ENCODE measurements at places on chromosomes 5 and 9.

DNA sequence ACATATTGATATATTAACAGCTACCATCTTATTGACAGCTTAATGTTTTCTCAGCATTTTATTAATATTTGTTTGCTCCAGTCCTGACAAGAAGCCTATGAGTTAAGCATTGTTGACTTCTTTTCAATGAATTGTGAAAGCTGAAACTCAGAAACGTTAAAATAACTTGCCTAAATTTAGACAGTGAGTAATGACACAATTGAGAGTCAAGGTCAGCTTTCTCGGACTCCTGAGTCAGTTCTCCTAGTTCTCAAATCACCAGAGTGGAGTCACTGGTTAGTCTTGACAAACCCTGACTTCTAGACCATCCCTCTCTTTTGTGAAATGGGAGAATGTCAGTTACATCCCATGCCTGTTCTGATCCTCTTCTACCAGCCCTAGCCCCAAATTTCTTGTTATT lies 222.7 kb upstream of the ACO1 start:
- no peaks in the 10 kb centered on the region for H3K4me1 ChIP-seq
- no peak for DNase-seq
- H3K36me3 ChIP-seq, result no peaks in the 10 kb centered on the region
- no peak overlapping the region for H3K4me3 ChIP-seq

GRCh38 chr5:38071831-38072694 lies 186.3 kb upstream of the EGFLAM start:
- no peak overlapping the region for H3K27ac ChIP-seq
- H3K36me3 ChIP-seq, result no peaks in the 10 kb centered on the region
- no peaks in the 10 kb centered on the region for H3K27me3 ChIP-seq
- H3K4me3 ChIP-seq, result no peak overlapping the region
- no peak for DNase-seq

DNA sequence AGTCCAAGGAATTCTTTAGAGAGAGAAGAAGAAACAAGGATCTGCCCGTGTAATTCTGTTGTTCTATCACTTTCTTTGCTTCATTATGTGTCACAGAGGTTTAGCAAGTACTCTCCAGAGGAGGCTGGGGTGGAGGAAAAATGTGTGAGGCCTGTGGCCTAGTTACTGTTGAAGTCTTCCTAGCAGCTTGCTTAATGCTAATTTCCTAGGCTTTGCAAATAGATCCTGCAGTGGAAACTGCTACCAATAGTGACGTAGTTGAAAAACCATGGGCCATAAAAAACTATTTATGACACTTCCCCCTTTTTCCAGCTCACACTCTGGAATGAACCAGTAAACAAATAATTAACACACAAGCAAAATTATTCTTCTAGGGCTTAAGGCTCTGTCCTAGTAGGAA lies 27.0 kb upstream of the C9orf72 start:
- no peaks in the 10 kb centered on the region for H3K36me3 ChIP-seq
- H3K4me3 ChIP-seq, result no peak overlapping the region
- peak overlapping the region; percentile 23 for H3K27ac ChIP-seq
- H3K4me1 ChIP-seq, result no peaks in the 10 kb centered on the region

DNA sequence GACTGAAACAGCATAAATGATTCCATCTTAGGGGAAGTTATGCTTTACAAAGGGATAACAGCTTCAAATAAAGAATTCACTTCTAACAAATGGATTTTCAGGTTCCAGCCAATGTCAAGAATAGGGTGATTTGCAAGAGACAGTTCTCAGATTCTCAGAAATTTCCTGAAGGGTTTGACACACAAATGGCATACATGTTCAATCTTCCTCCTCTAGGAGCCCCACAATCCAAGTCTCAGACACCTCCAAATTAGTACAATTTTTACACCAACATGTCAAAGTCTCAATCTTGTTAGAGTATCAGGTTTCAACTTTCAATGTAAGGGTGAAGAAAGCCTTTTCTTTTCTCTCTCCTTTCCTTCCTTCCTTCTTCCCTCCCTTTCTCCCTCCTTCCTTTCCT lies 996.6 kb downstream of the TLE1 start:
- no peaks in the 10 kb centered on the region for H3K27me3 ChIP-seq
- no peak overlapping the region for H3K27ac ChIP-seq
- DNase-seq, result no peak
- H3K36me3 ChIP-seq, result no peaks in the 10 kb centered on the region
- H3K4me3 ChIP-seq, result no peak overlapping the region

DNA sequence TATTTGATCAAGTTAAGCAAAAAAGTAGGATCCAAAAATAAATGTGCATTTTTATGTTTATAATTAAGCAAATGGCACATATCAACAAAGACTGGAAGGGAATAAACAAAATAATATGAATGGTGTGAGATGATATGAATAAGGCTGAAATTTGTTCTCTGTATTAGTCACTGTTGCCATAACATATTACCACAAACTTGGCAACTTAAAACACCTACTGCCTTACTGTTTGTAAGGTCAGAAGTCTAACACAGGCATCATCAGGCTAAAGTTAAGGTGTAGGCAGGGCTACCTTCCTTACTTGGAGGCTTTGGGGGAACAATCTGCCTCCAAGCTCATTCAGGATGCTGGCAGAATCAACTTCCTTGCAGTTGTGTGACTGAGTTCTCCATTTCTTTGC lies 19.3 kb downstream of the PGGT1B start:
- H3K27ac ChIP-seq, result no peak overlapping the region
- no peaks in the 10 kb centered on the region for H3K27me3 ChIP-seq

- H3K4me3 ChIP-seq, result no peak overlapping the region
- no peaks in the 10 kb centered on the region for H3K27me3 ChIP-seq
- no peak for DNase-seq
Measured at GRCh38 chr9:135736272-135736978, 34.4 kb downstream of the KCNT1 start.

- H3K36me3 ChIP-seq, result no peaks in the 10 kb centered on the region
- no peak for DNase-seq
- H3K4me3 ChIP-seq, result no peak overlapping the region
- no peaks in the 10 kb centered on the region for H3K4me1 ChIP-seq
Measured at GRCh38 chr5:144328980-144329379, 158.3 kb downstream of the KCTD16 start.

DNA sequence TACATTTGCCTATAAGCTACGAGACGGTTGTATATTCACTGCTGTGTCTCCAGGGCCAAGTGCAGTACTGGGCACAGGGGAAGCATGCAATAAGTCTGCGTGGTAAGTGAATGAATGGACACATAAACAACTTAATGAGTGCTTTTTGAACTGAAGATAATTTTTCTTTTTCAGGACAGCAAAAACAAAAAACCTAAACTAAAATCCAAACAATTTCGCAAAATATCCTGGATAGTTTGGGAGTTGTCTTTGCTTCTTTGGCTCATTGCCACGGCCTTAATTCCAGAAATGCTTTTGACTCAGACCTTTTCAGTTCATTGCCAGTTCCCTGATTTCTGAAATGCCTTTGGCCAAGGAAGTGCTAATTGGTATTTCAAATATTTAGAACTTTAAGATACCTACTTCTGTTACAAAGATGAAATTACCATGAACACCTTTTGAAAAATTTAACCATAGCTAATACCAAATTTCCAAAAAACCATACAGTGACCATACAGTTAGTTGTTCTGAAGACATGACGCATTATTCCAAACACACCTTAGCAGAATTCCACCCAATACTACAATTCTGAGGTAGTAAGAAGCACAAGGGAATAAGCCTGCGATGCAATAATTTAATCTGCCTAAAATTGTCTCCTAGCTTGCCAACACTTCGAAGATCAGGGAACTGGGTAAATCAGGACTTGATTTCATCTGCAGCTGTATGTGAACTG lies 42.8 kb downstream of the TEK start:
- no peak overlapping the region for H3K27ac ChIP-seq
- H3K36me3 ChIP-seq, result no peaks in the 10 kb centered on the region
- DNase-seq, result no peak
- no peaks in the 10 kb centered on the region for H3K27me3 ChIP-seq
- H3K4me3 ChIP-seq, result no peak overlapping the region
- peaks cover 2% of the 10 kb centered on the region for H3K4me1 ChIP-seq

- no peaks in the 10 kb centered on the region for H3K27me3 ChIP-seq
- H3K4me1 ChIP-seq, result no peaks in the 10 kb centered on the region
- no peak overlapping the region for H3K27ac ChIP-seq
- no peaks in the 10 kb centered on the region for H3K36me3 ChIP-seq
- no peak overlapping the region for H3K4me3 ChIP-seq
- DNase-seq, result no peak
Measured at GRCh38 chr5:42628821-42629220, 127.8 kb upstream of the CCDC152 start.

DNA sequence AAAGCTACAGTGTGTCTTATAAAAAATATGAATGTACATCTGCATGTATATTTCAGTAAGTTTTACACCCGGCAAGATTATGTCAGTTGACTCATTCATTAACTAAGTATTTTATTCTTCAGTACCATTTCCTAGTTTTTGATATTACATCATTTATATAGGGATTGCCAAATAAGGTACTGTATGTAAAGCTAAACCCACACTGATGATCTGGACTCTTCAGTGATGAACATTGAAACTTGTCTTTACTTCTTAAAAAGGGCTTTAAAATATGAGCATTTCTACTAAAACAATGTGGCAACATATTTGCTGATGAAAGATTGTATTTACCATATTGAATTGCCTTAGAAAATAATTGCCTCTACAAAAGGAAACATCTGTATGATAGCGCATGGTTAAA lies 151.8 kb upstream of the TLX3 start:
- H3K27me3 ChIP-seq, result no peaks in the 10 kb centered on the region
- no peaks in the 10 kb centered on the region for H3K36me3 ChIP-seq
- H3K4me3 ChIP-seq, result no peak overlapping the region
- no peak overlapping the region for H3K27ac ChIP-seq
- no peaks in the 10 kb centered on the region for H3K4me1 ChIP-seq

- no peaks in the 10 kb centered on the region for H3K36me3 ChIP-seq
- no peak for DNase-seq
- no peak overlapping the region for H3K27ac ChIP-seq
- H3K4me1 ChIP-seq, result no peaks in the 10 kb centered on the region
Measured at GRCh38 chr5:142922223-142922952, 152.2 kb downstream of the ARHGAP26 start.

- H3K36me3 ChIP-seq, result no peaks in the 10 kb centered on the region
- H3K27ac ChIP-seq, result peak overlapping the region; percentile 96
- peak overlapping the region; percentile 81 for H3K4me3 ChIP-seq
Measured at GRCh38 chr5:77774981-77775789, 954 bp downstream of the TBCA start.

DNA sequence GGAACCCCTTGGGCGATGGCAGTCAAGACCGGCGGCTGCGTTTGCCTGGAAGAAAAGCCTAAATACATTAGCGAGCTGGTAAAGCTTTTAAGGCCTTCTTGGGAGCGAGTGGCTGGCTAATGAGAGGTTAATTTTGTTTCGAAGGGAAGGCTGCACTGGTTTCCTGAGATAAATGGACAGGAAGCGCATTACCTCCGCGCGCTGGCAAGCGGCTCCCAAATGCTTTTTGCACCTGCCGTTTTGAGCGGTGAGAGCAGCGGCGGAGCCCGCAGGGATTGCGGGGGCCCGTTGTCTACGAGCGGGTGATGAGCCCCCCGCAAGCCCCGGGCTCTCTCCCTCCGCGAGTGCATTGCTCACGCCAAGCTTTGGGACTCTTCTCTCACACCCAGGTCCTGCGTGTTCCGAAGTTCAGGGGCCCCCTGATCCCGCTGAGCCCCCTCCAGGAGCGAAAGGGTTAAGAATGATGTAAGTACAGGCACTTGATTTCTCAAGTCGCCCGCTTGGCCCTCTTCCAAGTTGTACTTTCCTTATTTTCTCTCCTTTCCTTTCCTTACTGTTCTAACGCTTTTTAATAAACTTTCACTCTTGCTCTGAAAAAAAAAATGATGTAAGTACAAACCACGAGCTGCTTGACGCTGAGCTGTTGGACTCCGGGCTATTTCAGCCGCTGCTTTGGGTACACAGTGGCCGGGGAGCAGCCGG lies 3.1 kb upstream of the RGMB start:
- peaks cover 12% of the 10 kb centered on the region for H3K4me1 ChIP-seq
- H3K4me3 ChIP-seq, result peak overlapping the region; percentile 87
- no peaks in the 10 kb centered on the region for H3K27me3 ChIP-seq
- no peak for DNase-seq
- no peaks in the 10 kb centered on the region for H3K36me3 ChIP-seq
- peak overlapping the region; percentile 75 for H3K27ac ChIP-seq

GRCh38 chr5:52895572-52896413 lies 93.4 kb upstream of the ITGA2 start:
- H3K27me3 ChIP-seq, result no peaks in the 10 kb centered on the region
- no peaks in the 10 kb centered on the region for H3K36me3 ChIP-seq
- DNase-seq, result no peak
- peaks cover 25% of the 10 kb centered on the region for H3K4me1 ChIP-seq
- H3K27ac ChIP-seq, result peak overlapping the region; percentile 83
- H3K4me3 ChIP-seq, result no peak overlapping the region

- no peak overlapping the region for H3K4me3 ChIP-seq
- H3K27ac ChIP-seq, result no peak overlapping the region
- H3K4me1 ChIP-seq, result no peaks in the 10 kb centered on the region
Measured at GRCh38 chr5:176687881-176688280, 40.6 kb downstream of the TSPAN17 start.

DNA sequence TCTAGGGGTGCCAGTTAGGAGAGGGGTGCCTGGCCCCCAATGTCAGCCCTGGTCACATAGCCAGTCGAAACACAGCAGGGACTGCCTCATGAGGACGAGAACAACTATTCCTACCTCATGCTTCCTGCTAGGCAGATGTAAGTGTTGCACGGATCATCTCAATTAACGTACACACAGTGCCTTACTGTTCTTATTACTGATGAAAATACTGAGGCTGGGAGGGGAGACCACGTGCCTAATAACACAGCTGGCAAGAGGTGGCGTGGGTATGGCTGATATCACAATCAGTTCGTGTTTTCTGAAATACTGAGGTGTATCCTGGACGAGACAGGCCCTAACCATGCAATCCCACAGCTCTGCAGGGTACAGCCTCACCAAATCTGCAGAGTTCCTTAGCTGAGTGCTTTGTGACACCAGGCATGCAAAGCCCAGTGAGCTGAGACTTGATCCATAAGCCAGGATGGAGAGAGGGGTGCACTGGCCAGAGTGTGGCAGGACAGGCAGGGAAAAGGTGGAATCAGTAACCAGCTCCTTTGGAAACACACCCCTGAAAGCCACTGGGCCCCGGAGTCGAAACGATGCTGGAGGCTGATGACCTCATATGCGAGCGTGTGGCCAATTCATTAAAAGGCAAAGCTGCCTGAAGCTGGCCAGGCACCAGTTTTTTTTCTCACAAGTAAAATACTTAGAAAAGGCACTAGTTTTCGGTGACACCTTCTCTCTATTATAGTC lies 63.9 kb downstream of the PRRT1B start:
- H3K4me3 ChIP-seq, result peak overlapping the region; percentile 49
- DNase-seq, result peak; percentile 78
- H3K27ac ChIP-seq, result peak overlapping the region; percentile 76

- no peaks in the 10 kb centered on the region for H3K4me1 ChIP-seq
- H3K4me3 ChIP-seq, result no peak overlapping the region
- H3K27ac ChIP-seq, result no peak overlapping the region
- H3K27me3 ChIP-seq, result no peaks in the 10 kb centered on the region
Measured at GRCh38 chr5:137223324-137224295, 275.5 kb downstream of the SPOCK1 start.

GRCh38 chr5:91976451-91976850 lies 593.3 kb upstream of the ARRDC3 start:
- no peaks in the 10 kb centered on the region for H3K4me1 ChIP-seq
- H3K4me3 ChIP-seq, result no peak overlapping the region
- no peaks in the 10 kb centered on the region for H3K27me3 ChIP-seq
- H3K36me3 ChIP-seq, result no peaks in the 10 kb centered on the region
- no peak for DNase-seq

- no peak overlapping the region for H3K4me3 ChIP-seq
- no peaks in the 10 kb centered on the region for H3K4me1 ChIP-seq
- no peaks in the 10 kb centered on the region for H3K27me3 ChIP-seq
- DNase-seq, result no peak
Measured at GRCh38 chr5:134403951-134404350, 7.7 kb downstream of the CDKN2AIPNL start.

Measured in ascending aorta (tissue), 2 donors.